ENCODE measurements at places on chromosomes 1 and 21.

GRCh38 chr1:173669491-173669941 is at the start of gene ANKRD45:
TSS of gene ANKRD45 (minus strand) at chr1:173669851. CDS start at chr1:173659418, 10,433 bp downstream.
- no peak for DNase-seq

DNA sequence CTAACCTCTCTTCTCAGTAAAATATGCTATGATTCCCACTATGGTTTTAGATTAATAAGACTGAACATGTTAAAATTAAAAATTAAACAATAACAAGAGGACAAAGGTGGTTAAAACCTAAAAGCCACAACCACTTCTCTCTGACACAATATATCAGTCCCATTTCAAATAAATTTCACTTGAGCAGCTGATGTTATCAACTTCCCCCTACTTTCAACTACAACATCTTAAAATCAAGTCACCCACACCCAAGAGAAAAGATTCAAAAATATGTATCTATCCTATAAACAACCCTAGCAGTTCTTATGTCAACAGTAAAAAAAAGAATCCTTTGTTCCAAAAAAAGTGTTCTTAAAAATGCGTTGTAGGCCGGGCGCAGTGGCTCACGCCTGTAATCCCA is 7.5 kb downstream of the PUM1 start:
- no peak for DNase-seq

DNA sequence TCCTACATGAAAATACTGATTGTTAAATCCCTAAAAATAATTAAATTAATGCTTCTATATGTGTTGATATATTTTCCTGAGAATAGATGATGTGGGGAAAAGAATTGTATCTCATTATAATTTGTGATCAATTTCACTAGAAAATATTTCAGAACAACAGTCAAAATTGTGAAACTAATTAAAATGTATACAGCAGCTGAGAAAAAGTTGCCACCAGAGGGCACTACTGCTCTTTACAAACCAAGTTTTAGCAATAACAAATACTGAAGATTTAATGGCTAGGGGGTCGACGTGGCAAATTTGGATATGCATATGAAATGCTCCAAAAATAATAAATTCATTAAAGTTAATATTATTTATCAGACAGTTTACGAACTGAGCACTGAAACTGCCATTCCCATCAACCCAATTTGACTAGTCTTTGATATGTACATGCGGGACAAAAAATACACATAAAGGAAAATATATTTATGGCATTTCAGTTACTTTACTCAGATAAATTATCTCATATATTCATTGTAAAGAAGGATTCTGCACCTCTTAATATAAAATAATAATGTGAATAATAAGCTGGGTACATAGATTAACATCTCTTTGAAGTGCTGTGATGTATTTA is 96.3 kb upstream of the TMPRSS15 start:
- DNase-seq: no peak

GRCh38 chr1:243723458-243724043 is 126.5 kb downstream of the AKT3 start:
- no peak for DNase-seq

- DNase-seq: no peak
Observed at GRCh38 chr1:9855186-9855585, 31.4 kb upstream of the CLSTN1 start.

DNA sequence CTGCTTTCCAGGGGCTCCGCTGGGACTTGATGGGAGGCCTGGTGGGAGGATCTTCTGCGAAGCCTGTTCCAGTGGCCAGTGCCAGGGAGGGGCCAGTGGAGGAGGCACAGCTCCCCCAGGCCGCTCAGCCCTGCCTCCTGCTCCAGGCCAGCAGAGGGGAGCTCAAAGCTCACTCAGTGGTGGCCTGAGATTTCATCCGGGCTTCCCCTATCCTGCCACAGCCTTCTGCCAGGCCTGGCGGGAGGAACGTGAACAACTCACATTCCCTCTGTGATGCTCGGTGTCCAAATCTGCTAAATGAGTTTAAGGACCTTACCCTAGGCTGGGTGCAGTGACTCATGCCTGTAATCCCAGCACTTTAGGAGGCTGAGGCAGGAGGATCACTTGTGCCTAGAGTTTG is 3.3 kb downstream of the CLCNKB start:
- DNase-seq: no peak

- DNase-seq: no peak
Observed at GRCh38 chr1:185207170-185207569, 50.2 kb downstream of the SWT1 start.

- no peak for DNase-seq
Observed at GRCh38 chr1:191320062-191320461, 838.2 kb upstream of the RGS18 start.

GRCh38 chr21:46183910-46184624 is at the start of gene SPATC1L:
TSS of gene SPATC1L (minus strand) at chr21:46184459. CDS start at chr21:46182816, 1,643 bp downstream.
- DNase-seq: no peak

DNA sequence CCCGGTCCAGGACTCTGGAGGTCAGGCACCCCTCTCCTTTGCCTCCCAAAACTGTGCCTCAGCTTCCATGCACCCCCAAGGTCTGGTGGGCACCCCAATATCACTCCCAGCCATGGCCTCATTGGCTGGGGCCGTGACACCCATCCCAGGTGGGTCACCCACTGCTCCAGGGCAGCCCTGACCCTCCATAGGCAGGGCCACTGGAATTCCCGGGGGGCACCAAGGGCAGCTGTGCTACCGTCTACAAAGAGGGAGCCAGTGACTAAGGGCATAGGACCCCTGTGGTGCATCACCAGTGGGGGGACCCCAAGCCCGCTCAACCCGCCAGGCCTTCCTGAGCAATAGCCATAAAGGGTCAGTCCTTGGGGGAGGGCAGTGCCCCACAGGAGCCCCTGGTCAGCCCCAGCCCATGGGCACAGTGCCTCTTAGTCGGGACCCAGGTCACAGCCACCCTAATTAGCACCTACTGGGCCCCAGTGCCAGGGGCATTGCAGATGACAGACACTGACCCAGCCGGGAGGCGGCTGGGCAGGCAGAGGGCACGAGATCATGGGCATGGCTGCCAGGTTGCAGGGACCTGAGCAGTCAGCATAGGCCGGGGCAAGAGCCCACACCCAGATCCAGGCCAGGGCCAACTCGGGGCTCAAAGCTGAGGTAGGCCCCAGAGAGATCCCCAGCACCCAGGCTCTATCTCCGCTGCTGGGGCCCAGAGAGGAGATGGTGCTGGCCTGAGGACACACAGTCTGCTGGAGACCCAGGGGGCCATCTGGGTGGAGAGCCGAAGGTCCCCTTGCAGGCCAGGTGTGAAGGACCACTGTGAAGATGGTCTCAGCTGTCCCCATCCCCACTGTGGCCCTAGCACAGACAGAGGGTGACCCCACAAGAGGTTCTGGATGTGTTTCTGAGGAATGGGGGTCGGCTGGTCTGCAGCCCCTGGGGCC is 19.0 kb upstream of the ARF1 start:
- no peak for DNase-seq

DNA sequence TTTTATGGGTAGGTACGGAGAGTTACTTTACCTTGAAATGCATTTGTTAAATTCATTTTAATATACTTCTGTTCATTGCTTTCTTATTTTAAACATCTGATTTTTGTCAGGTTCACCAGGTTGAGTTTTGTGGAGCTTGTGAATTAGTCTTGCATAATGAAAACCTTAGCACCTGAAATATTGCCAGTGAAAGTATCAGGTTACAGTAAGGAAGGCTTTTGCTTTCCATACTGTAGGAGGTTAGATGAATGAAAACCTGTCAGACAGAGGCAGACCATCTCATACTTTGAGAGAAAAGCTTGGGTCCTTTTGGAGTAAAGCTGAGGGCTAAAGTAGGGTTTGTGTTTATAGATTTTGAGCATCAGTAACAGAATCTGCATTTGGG is 34.7 kb downstream of the THRAP3 start:
- no peak for DNase-seq

DNA sequence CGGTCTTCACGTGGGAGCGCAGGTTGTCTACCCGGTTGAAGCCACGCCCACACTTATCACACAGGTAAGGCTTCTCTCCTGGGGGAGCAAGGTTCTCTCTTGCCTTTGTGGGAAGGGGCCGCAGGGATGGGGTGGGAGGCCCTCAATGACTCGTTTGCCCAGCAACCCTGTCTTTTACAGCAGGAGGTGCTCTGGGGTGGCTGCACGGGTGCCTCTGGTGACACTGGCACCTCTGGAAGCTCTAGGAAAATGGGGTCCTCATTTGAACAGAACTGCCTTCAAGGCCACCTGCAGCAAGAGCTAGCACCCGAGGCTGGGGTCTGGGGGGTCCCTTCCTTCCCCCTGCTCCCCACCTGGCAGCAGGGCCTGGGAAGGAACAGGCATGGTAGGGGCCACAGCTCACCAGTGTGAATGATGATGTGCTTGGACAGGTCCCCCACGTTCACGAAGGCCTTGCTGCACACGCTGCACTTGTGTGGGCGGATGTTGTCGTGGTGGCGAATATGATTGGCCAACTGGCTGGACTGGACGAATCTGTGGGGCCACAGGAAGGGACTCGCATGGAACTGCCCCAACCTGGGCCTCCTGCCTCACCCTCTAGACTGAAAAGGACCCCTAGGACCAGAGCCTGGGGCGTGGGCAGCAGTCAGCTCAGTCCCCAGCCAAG is 33.1 kb downstream of the ZBTB17 start:
- DNase-seq: no peak

DNA sequence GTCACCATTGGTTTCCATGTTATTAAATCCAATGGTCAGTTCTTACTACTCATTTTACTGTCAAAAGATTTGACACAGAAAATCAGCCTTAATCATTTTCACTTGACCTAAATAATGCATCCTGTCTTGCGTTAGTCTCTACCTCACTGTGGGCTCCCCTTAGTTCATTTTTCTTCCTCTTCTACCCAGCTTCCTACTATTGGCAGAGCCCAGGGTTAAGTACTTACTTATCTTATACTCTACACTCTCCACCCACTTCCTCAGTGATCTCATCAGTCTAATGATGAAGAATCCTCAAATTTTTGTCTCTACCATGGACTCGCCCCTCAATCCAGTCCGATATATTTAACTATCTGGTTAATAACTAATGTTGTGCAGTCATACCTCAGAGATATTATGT is 735.9 kb downstream of the KCNT2 start:
- DNase-seq: no peak

GRCh38 chr1:220272047-220272840 is at the start of gene RAB3GAP2:
TSS of gene RAB3GAP2 (minus strand) at chr1:220272453. CDS start at chr1:220272337, 116 bp downstream.
- peak; percentile 97 for DNase-seq

- DNase-seq: no peak
Observed at GRCh38 chr1:35270836-35271235, 2.3 kb downstream of the ZMYM4 start.

DNA sequence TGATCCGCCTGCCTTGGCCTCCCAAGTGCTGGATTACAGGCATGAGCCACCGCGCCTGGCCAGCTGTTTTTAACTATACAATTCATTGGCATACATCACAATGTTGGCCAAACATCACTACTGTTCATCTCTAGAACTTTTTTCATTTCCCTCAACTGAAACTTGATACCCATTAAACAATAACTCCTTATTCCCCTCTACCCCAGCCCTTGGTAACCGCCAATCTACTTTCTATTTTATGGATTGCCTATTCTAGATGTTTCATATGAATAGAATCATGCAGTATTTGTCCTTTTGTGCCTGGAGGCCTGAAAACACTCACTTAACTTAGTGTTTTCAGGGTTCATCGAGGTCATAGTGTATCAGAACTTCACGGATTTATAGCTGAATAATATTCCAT is 16.2 kb downstream of the BTF3L4 start:
- DNase-seq: no peak

DNA sequence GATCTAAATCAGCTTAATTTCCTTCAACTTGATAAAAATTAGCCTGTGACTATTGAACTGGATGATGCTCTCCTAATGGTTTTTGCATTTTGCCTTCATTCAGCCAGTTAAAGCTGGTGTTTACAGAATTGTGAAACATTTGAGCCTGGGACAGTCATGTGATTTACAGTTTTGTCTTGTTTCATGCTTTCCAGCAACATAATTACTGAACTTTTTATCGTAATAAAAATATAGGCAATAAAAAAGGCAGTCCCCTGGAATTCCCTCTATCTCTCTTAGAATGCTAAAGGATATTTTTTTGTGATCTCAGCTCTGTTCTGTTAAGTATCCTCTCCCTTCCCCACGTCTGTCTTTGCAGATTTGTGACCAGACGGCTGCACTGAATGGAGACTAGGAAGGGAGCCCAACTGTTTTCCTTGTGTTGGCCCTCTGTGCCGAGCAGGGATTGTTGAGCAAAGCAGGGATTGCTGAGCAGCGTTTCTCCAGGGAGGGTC is 70.3 kb upstream of the RGL1 start:
- DNase-seq: no peak

DNA sequence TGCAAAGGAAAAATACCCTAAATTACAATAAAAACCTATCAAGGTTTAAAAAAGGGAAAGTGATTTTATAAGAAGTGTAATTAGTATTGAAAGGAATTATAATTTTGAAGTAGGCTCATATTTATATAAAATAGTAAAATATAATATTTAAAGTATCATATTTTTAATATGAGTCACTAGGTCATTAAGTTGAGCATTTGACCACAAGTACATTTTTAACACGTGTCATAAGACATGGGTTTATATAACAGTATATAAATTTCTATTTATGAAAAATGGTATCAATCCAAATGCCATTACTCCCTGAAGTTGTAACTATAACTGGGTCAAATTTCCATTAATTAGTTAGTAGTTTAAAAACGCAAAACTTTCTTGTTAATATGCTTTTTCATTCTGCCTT is 365.9 kb downstream of the COL11A1 start:
- DNase-seq: no peak

DNA sequence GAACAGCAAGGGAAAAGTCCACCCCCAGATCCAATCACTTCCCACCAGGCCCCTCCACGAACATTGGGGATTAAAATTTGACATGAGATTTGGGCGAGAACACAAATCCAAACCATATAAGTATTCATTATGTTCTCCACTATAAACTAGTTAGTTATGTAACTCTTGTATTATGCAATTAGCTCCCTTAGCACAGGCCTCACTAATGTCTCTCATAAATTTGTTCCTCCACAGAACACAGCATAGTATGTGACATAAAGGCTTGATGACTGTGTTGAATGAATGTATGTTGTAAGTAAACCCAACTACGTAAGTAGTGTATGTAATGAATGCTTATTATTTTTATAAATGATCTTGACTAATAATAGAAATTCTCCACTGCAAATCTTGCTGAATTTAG is 223.3 kb upstream of the ZRANB2 start:
- DNase-seq: no peak

- no peak for DNase-seq
Observed at GRCh38 chr1:203291201-203292096, 13.9 kb upstream of the BTG2 start.

DNA sequence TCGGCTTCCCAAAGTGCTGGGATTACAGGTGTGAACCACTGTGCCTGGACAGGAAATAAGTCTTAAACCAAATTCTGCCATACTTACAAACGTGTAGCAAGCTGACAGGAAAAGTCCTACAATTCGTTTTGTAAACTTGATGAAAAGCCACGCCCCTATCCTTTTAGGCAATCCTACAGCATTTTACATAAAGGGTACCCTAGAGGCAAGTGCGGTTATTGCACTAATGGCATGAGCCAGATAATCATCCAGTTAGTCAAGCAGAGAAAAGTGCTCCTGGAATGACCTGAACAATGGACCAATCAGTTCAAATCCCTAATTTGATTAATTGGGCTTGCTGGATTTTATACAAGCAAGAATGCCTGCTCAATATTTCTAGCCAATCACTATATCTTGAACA is 338.2 kb downstream of the KIF26B start:
- DNase-seq: no peak

Measured in activated CD8-positive, alpha-beta memory T cell treated with anti-CD3 and anti-CD28 coated beads for 1 hour (primary cell).